Stimulated activated CD4-positive, alpha-beta T cell treated with anti-CD3 and anti-CD28 coated beads, Interleukin-12 subunit alpha, Interleukin-12 subunit beta, amount 100 ng/mL, for 48 hours (primary cell): ENCODE measurements at places on chromosomes 16 and 17.

- DNase-seq: no peak
Measured at GRCh38 chr16:83685615-83686165, 122.1 kb upstream of the HSBP1 start.

DNA sequence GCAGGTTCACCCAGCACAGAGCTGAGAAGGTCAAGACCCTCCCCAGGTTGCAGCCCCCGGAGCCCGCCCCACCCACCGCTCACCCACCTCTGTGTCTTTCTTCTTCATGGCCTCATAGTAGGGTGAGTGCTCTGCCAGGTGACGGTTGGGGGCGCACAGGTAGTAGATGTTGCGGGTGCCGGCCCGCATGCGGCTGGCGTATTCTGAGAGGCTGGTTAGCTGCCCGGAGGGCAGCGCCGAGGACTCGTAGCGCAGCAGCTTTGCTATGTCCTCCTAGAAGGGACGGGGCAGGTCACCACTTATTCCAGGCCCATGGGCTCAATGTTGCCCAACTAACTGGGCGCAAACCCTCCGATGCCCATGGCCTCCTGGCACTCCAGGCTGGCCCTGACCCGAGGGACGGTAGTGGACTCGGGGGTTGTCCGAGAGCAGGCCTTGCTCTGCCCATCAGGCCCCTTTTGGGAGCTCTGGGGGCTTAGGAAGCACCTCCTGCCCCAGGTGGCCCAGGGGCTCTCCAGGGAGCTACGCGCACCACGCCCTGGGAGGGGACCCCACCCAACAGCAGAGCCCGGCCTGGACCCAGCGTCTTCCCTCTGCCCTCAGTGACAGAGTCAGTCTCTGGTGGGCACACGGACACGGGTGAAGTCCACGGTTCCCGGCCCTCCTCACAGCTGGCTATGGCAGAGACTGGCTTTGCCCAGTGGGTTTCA is 9.9 kb downstream of the DNASE1 start:
- no peak for DNase-seq

GRCh38 chr17:44266402-44267164 is 1.4 kb downstream of the SLC4A1 start:
- DNase-seq: no peak

- DNase-seq: peak; percentile 95
Measured at GRCh38 chr16:28822520-28823290, at the start of gene ATXN2L. ATXN2L (plus strand) TSS chr16:28822999; CDS start chr16:28823260, 261 bp downstream.
